ENCODE measurements at places on chromosomes 1 and 21. TPM values are rescaled to one million over a fixed set of nuclear protein-coding genes. Genes with fewer than 3 reads are reported as not detected.

The LYSMD1 gene
- 4.8 TPM for total RNA-seq

The POLR3C gene
- total RNA-seq: 57.8 TPM

The KRTAP12-2 gene
- not detected for total RNA-seq

The GSTM1 gene
- 12.2 TPM for total RNA-seq

The LRRC53 gene
- total RNA-seq: not detected

The NR0B2 gene
- total RNA-seq: not detected

The CD34 gene
- total RNA-seq: 18.7 TPM

The ARMH1 gene
- total RNA-seq: not detected

The ZBTB8A gene
- 7.1 TPM for total RNA-seq

The NBPF6 gene
- not detected for total RNA-seq

The SPRR2G gene
- not detected for total RNA-seq

The BPNT1 gene
- 39.2 TPM for total RNA-seq

The LINGO4 gene
- not detected for total RNA-seq

The CCDC24 gene
- 1.9 TPM for total RNA-seq

The CD1D gene
- not detected for total RNA-seq

The EFCAB14 gene
- 137 TPM for total RNA-seq

The MYOM3 gene
- 0.13 TPM for total RNA-seq

The HAO2 gene
- total RNA-seq: not detected

The PDE4B gene
- total RNA-seq: 72.7 TPM

The MANEAL gene
- total RNA-seq: 0.43 TPM

The NIPAL3 gene
- 13.8 TPM for total RNA-seq

The CR2 gene
- total RNA-seq: not detected

The AVPR1B gene
- not detected for total RNA-seq

The TTC34 gene
- 0.13 TPM for total RNA-seq

The A3GALT2 gene
- total RNA-seq: not detected

The CR1L gene
- not detected for total RNA-seq

The KIRREL1 gene
- total RNA-seq: 39.6 TPM

The NHLH1 gene
- total RNA-seq: not detected

The LEPR gene
- 12.9 TPM for total RNA-seq

The TM2D1 gene
- 65.0 TPM for total RNA-seq

The KCND3 gene
- total RNA-seq: not detected

Data from thoracic aorta endothelial cell (primary cell).